ENCODE measurements at places on chromosomes 3 and 15. TPM values are rescaled to one million over a fixed set of nuclear protein-coding genes. Genes with fewer than 3 reads are reported as not detected.

Gene ANP32A
- total RNA-seq, result 55.2 TPM

Gene GUCA1C
- not detected for total RNA-seq

Gene CHRFAM7A
- total RNA-seq, result not detected

Gene SERINC4
- total RNA-seq, result not detected

Gene GOLGA6L7
- total RNA-seq, result not detected

Gene GOLGA8H
- total RNA-seq, result not detected

Gene PLA1A
- total RNA-seq, result 1.7 TPM

Gene STXBP5L
- 0.98 TPM for total RNA-seq

- DNase-seq, result no peak
- H3K36me3 ChIP-seq, result no peaks in the 10 kb centered on the region
- no peak overlapping the region for H3K27ac ChIP-seq
- H3K27me3 ChIP-seq, result no peaks in the 10 kb centered on the region
- H3K4me1 ChIP-seq, result no peaks in the 10 kb centered on the region
- H3K4me3 ChIP-seq, result no peak overlapping the region
Measured at GRCh38 chr3:42134867-42135464, 43.8 kb downstream of the TRAK1 start.

- H3K4me3 ChIP-seq, result no peak overlapping the region
- no peaks in the 10 kb centered on the region for H3K27me3 ChIP-seq
- no peaks in the 10 kb centered on the region for H3K36me3 ChIP-seq
- no peaks in the 10 kb centered on the region for H3K4me1 ChIP-seq
Measured at GRCh38 chr3:77935418-77935817, 895.5 kb downstream of the ROBO2 start.

DNA sequence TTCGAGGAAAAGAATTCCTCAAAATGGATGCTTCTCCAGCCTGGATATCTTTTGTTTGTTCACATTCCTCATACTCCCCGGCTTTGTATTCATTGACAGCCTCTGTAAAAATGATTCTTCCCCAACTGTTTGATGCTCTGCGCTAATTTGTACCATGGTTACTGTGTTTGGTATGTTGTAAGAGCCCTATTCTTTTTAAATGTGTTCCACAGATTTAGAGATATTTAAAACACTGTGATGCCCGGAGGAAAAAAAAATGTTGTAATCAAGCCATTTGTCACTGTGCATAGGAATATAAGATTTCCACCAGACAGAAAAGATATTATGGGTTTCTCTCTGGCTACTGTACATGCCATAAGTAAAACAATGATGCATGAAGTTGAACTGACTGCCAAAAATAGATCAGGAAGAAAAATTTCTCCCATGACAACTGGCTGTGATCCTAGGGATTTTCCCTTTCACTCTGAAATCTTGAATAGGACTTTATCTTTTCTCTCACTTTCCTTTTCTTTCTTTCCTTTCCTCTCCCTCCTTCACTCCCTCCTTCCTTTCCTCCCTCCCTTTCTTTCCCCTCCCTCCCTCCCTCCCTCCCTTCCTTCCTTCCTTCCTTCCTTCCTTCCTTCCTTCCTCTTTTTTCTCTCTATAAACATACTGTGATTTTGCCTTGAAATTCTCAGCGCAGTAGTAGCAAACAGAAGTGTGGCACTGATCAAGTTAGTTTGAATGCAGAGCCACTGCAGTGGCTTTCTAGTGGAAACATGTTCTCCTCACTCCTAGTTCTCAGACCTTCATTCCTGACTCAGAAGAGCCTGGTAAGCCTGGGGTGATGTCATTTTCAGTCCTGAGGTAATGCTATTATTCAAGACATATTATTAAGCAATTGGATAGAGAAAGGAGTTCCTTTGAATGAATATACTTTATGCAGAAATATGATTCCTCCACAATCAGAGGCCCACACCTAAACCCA lies 254.9 kb upstream of the TBL1XR1 start:
- peak overlapping the region; percentile 60 for H3K27ac ChIP-seq
- no peak overlapping the region for H3K4me3 ChIP-seq
- DNase-seq, result no peak
- H3K36me3 ChIP-seq, result no peaks in the 10 kb centered on the region
- no peaks in the 10 kb centered on the region for H3K27me3 ChIP-seq

DNA sequence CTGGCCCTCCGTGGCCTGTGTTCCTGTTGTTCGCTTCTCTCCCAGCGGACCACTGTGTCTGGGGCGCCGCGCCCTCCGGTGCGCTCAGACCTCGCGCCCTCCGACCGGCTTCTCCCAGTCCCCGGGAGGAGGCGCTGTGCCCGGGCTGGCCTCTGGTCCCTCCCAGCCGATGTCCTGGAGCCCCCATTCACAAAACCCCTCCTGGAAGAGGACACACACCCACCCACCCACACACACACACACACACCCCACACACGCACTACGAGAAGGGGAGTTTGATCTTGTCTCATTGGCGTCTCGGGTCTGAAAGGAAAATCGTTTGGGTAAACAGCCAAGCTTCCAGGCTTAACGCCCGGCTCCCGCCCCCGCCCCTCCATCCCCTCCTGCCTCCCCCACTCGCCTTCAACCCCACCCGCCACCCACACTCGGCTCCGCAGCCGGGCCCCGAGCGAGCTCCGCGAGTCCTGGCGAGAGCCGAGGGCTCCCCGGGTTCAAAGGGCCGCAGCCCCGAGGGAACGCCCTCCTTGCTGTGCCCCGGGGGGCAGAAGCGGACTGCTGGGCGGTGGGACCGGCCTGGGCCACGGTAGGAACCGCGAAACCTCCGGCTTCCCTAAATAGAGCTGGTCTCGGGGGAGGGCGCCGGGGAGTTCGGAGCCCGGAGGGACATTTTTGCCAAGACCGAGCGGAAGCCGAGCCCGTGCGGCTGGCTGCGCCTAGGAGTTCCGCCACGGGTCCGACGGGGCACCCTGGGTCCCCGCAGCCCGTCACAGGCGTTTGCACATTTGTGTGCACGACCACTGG lies 23.6 kb downstream of the NR2F2 start:
- H3K36me3 ChIP-seq, result no peaks in the 10 kb centered on the region
- no peaks in the 10 kb centered on the region for H3K27me3 ChIP-seq
- H3K4me1 ChIP-seq, result peaks cover 49% of the 10 kb centered on the region
- peak overlapping the region; percentile 99 for H3K27ac ChIP-seq
- no peak for DNase-seq

DNA sequence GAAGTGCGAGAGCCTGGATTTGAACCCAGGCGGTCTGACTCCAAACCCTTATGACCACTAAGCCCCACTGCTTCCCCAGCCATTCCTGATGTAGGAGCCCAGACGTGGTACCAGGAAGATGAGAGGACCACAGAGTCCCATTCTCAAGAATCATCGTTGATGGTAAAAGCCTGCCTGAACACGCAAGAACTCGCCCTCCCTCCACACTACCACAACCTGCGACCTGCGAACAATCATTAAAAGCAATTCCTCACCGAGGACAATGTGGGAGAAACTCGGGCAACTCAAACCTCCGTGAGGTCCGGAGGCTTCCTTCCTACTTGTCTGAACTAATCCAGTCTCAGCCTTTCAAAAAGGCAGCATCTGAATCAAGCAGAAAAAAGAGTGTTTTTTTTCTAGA lies 10.3 kb downstream of the MAGI1 start:
- H3K27ac ChIP-seq, result no peak overlapping the region
- peaks cover 14% of the 10 kb centered on the region for H3K4me1 ChIP-seq
- no peaks in the 10 kb centered on the region for H3K27me3 ChIP-seq
- H3K36me3 ChIP-seq, result no peaks in the 10 kb centered on the region
- no peak for DNase-seq
- H3K4me3 ChIP-seq, result no peak overlapping the region

- H3K27me3 ChIP-seq, result no peaks in the 10 kb centered on the region
- H3K4me1 ChIP-seq, result peaks cover 49% of the 10 kb centered on the region
- peak overlapping the region; percentile 86 for H3K4me3 ChIP-seq
- H3K36me3 ChIP-seq, result no peaks in the 10 kb centered on the region
- DNase-seq, result no peak
- H3K27ac ChIP-seq, result peak overlapping the region; percentile 99
Measured at GRCh38 chr3:149657321-149657925, 402 bp downstream of the WWTR1 start.

DNA sequence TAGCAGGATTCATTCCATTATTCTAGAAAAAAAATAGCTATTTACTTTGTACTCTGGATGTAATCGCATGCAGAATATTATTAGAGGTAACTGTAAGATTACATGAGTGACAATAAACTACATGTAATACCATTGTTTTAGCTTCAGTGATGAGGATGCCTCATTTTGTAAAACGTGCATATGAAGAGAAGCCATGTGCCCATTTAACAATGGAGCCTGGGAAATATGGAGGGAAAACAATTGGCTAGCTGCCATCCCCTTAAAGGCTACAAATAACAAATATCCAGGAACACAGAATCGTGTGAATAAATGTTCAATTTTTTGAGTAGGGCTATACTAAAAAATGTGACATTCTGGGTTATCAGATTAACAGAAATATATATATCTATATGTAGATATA lies 151.1 kb downstream of the SAMMSON start:
- no peaks in the 10 kb centered on the region for H3K4me1 ChIP-seq
- no peak overlapping the region for H3K4me3 ChIP-seq
- H3K27me3 ChIP-seq, result no peaks in the 10 kb centered on the region
- no peak for DNase-seq

GRCh38 chr15:53837263-53837662 lies 77.8 kb upstream of the WDR72 start:
- no peak for DNase-seq
- H3K4me1 ChIP-seq, result no peaks in the 10 kb centered on the region
- no peaks in the 10 kb centered on the region for H3K36me3 ChIP-seq
- H3K27ac ChIP-seq, result no peak overlapping the region

DNA sequence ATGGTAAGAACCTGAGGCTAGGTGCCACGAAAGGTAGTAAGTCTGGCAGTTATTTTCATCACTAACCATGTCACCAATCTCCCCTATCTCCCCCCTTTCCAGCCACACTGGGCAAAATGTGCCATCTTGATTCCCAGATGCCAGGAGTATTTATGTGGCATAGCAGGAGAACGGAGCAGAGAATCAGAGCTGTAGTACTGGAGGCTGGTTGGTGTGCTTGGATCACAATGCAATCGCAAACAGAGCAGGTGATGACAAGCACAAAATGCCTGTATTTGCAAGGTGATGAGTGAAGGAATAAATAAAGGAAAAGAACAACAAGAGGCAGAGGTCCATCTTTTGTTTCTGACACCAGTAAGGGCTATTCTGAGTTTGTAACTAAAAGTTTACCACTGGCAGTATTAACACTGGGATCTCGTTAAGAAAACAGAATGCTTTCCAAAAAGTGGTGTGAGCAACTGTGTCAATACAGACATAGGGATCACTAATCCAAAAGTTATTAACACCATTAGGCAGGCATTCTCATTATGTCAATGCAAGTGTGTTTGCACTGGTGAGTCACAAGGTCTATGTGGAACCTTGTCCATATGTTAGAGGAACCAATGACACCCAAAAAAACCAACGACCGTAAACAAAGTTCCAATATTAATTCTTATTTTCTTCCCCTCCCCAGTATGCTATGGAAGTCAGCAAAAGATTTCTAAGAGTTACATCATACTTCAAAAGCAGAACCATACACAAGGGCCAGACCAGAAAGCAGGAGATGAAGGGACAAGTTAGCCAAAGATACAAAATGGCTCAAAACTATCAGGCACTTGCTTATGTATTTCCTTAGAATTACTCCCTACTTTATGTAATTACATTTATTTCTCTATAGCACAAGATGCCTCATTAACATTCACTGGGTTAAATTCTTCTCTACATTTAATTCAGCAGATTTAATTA lies 556.6 kb downstream of the FOXP1 start:
- H3K27me3 ChIP-seq, result no peaks in the 10 kb centered on the region
- no peaks in the 10 kb centered on the region for H3K36me3 ChIP-seq
- no peak overlapping the region for H3K27ac ChIP-seq
- no peak for DNase-seq

DNA sequence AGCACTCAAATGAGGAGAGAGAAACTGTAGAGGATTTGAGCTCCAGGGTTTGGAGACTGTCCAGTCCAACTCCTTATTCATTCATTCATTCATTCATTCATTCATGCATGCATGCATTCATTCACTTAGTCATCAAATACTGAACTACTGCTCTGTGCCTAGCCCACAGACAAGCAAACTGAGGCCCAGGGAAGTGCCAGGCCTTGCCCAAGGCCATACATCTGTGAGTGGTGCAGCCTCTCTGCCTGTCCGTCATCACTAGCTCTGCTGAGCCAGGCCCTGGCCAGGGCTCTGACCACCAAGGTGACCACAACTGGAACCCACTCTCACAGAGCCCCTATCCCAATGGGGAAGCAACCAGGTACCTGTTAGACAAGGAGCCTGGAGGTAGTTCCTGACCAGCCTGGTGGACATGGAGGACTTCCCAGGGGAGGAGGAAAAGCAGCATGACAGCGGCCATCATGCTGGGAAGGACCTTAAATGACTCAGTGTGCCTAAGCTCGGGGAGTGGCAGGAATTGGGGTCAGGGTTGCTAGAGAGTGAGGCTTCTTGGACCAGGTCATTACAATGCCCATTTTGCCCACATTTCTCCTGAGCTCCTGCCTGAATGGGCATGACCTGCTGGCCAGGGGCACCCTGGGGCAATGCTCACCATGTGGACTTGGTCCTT lies 27.5 kb upstream of the RPL29 start:
- no peak overlapping the region for H3K4me3 ChIP-seq
- peaks cover 25% of the 10 kb centered on the region for H3K4me1 ChIP-seq
- H3K27ac ChIP-seq, result no peak overlapping the region
- DNase-seq, result no peak

DNA sequence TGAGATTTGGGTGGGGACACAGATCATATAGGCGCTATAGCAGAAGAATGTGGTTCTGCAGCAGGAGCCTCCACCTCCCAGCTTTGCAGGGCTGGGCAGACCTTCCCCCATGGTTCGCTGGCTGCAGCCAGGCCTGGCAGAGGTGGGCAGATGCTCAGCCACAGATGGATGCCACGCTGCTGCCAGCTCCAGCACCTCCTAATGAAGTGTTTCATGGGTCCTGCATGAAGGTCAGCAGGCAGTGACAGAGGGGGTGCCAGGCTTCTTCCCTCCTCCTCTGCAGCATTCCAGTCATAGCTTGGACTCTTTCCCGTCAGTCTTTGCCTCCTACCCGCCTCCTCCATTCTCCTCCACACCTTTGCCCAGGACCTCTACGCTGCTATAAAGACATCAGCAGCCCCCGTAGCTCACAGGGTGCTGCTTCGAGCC lies 85.9 kb downstream of the SLCO3A1 start:
- H3K4me3 ChIP-seq, result no peak overlapping the region
- H3K36me3 ChIP-seq, result no peaks in the 10 kb centered on the region
- H3K27ac ChIP-seq, result no peak overlapping the region
